ENCODE measurements at places on chromosomes 2 and 18.

GRCh38 chr2:28096421-28096820 lies 205.9 kb downstream of the BABAM2 start:
- DNase-seq, result peak; percentile 58

DNA sequence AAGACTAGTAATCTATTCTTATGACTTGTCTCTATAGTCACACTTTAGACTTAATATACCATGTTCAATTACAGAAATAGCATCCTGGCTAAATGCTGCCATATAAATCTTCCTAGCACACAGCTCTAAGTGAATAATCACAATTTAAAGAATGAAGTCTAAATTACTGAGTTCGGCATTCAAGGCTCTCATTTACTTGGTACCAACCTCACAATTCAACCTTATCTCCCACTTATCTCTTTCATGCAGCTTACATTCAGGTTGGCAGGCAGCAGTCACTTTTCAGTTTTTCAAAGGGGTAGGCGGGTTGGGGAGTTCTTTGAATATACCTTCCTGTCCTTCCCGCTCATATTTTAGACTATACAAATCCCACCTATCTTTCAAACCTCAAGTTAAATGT lies 1.5 kb downstream of the MMADHC start:
- no peak for DNase-seq

GRCh38 chr2:209593930-209594329 lies 170.1 kb downstream of the MAP2 start:
- no peak for DNase-seq

GRCh38 chr2:153132418-153132817 lies 346.1 kb downstream of the RPRM start:
- no peak for DNase-seq

- peak; percentile 1 for DNase-seq
Measured at GRCh38 chr2:40611196-40611595, 159.3 kb upstream of the SLC8A1 start.

DNA sequence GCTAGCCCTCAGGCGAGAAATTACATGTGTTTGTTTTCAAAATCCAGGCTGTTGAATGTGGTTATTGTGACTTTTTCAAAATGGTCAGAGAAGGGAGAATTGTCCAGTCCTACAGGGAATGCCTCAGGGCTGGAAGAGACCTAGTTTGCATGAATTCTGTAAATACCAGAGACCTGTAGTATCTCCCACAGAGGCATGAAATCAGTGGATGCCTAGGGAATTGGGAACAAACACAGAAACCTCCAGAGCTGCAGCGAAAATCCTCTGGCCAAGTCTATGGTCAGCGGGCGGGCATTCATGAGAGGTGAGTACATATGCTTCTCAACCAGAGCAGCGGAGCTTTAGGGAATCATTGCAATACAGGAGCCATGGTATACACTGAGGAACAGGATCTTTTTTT lies 1596.5 kb upstream of the NXPH2 start:
- no peak for DNase-seq

DNA sequence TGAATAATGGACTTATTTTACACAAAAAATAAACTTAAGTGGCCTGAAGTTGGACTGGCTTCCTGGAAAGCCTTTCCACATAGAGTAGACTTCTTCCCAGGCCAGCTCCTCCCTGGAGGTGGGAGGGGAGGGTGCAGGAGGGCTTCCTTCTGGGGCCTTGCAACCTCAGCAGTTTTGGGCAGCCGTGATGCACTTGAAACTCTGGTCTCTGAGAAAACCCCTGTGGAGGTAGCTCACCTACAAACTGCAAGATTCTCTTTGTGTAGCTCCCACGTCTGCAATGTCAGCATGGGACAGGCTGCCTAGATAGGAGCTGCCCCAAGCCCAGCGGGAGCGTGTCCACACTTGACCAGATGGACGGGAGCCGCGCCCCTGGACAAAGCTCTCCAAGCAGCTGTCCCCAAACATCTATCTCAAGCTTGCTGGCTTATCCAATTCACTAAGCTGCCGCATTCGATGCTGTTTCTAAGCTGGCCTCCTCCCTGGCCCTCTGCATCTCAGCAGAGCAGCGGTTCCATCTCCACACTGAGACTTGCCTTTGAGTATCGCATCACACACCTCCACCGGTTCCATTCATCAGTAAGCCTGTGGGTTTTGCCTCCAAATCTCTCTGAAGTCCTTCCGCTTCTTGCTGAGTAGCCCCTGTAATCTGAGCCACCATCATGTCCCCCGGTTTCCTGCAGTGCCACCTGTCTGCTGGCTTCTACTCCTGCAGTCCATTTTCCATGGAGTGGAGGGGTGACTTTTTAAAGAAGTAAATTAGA lies 1.6 kb upstream of the LPIN1 start:
- DNase-seq, result peak; percentile 76

DNA sequence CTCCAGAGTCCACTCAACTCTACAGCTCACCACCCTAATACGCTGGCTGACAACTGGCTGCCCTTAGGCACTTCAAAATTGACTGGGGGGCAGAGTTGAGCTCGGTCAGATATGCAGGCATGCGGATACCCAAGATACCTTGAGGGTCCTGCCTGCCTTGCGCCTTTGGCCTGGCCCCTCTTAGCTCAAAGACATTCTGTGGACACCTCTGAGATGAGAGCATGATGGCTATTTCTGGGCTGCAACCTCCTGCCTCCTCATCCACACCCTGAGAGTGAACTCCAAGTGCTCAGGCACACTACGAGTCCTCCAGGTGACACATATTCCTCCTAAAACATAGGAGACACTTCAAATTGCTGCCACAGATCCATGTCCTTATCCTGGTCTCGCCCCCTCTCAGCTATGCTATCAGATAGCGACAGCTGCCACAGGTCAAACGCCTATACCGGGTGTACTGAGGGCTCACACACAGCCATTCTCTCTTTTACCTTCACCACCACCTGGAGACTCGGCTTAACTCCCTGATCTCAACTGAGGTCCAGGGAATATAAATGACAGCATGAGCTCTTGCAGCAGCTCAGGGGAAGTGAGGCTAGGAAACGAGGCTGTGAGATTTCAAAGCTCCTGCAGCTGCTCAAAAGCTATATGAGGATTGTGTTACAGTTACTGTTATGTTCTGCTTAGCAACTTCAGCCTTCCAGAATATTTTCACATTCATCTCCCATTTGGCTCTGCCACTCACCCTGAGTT lies 60.5 kb upstream of the TEX51 start:
- no peak for DNase-seq

DNA sequence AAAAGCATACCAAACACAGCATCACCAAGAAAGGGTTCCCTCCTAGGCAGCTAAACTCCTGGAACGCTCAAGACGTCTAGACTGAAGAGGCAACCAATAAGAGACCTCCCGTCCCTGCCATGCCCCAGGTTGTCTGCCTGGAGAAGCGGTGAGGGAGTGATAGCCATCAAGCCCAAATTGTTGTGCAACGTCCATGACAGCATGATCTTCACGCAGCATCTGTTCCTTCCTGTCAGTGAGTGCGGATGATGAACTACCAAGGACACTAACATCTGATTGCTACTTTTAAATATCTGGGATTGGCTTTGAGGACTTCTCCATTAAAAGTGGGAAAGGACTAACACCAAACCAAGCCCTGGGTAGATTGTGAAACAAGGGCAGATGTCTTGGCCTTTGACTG lies 149.7 kb downstream of the TXNL1 start:
- DNase-seq, result no peak

DNA sequence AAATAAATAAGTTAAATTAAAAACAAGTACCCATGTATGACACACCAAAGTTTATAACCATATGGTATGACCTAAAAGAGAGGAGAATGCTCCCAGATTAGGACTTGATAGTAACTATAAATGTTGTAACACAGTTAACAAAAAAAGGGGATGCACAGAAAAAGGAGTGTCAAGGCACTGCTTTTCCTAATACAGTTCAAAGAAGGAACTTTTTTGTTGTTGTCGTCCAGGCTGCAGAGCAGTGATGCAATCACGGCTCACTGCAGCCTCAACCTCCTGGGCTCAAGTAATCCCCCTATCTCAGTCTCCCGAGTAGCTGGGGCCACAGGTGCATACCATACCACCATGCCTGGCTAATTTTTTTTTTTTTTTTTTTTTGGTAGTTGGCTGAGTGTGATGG lies 2.7 kb downstream of the NARS1 start:
- DNase-seq, result peak; percentile 22

DNA sequence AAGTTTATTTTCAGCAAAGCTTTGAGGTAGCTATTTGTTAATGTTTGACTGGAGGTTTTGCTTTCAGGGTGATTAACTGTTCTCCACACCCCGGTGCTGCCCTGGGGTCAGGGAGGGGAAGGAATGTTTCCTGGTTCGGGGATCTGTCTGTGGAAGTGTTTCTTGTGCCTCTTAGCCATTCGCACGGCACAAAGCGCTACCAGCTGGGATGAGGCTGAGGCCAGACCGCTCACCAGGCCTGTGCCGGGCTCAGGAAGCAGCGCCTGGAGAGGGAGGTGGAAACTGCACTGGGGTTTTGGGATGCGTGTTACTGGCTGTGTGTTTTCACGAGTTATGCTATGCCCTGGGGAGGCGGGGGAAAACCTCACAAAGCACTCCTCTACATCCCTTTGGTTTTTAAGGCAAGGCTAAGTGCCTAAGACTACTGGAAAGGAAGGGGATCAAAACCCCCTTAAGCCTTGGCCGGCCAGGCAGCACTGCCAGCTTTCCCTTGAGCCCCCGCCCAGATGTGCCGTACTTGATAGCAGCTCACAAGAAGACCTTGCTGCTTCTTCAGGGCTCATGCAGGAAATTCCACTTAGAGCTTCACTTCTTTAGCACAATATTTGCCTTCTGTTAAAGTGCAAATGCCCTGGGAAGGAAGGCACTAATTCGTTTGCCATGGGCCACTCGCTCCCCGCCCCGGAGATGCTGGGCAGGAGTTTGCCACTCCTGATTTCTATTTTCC lies 65.7 kb upstream of the CNGA3 start:
- peak; percentile 9 for DNase-seq

DNA sequence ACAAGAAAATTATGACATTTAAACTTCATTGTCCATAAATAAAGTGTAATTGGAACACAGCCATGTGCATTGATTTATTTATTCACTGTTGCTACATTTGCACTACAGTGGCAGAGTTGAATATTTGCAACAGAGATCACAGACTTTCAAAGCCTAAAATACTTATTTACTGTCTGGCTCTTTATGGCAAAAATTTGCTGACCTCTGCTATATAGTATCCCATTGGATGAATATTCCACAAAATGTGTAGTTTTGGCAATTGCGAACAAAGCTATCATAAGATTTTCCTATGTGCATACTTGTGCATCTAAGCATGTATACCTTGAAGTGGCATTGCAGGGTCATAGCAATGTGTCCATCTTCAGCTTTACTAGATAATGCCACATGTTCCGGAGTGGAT lies 32.1 kb downstream of the CCDC85A start:
- no peak for DNase-seq

GRCh38 chr2:28102455-28102874 lies 211.9 kb downstream of the BABAM2 start:
- DNase-seq, result peak; percentile 61

DNA sequence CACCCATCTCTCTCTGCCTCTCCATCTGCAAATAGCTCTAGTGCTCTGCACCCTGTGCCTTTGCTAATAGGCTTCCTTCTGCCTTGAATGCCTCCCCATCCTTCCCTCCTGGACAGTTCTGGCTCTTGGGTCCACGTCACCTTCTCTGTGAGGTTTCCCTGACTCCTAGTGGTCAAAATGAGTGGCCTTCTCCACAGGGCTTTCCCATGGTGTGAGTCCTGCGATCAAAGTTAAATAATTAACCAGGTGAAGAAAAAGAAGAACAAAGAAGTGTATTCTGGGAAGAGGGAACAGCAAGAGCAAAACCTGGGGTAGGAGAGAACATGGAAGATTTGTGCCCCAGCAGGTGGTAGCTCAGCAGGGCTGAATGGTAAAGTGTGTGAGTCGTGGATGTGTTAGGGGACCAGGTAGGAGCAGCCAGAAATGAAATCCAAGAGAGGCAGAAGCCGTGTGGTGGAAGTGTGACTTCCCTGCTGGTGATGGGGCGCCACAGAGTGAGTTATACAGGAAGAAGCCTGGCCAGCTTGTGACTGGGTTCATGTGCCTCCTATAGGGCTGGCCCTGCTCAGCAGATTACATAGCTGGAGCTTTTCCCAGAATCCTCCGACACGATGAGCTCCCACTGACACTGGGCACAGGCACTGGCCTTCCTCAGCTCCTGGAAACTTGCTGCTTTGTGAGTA lies 93.8 kb upstream of the LDAH start:
- DNase-seq, result peak; percentile 62

DNA sequence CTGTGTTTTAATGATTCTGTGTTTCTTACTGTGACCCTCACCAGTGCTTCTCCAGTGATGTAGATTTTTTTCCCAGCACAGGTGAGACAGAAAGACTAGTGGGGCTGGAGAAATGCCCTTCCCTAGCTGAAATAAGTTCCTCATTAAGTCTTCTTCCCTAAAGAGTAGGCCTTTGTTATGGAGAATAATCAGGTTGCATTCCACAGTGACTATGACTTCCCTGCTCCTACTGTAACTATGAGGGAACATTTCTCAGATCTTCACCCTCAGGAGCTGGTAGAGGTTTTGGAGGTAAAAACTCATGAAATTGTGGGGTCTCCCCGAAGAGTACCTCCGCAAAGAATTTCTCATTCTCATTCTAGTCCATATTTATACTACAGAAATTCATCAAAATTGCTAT lies 286.2 kb downstream of the GRB14 start:
- DNase-seq, result no peak

DNA sequence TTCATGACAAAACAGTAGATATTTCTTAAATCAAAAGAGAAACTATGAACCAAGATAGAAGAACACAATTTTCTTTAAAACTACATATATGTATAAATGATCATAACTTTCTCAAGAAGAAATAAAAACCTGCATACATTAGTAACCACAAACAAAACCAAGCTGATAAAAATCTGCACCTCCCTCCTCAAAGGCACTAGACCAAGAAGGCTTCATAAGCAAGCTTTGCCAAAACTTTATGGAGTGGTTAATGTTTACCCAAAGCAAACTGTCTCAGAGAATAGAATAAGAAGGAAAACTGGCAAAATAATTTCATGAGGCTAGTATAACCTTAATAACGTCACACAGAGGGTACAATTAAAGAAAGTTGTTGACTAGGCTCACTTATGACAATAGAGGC lies 138.3 kb downstream of the ZBTB7C start:
- DNase-seq, result no peak

DNA sequence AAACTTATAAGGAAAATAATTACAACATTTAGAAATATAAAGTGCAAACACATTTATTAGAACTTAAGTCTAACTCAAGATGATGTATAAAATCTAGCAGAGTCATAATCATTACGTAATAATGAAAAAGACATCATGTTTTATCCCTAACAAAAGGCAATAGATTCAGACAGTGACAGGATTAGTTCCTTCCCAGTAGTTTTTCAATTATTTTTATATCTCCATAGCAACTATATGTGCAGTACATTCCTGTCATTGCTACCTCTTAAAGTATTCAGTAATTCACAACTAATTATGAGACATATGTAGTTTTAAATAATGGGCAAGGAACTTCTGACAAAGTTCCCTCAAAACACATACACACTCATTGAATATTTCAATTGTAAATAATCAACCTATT lies 687.9 kb downstream of the CCDC85A start:
- peak; percentile 6 for DNase-seq
